ENCODE measurements at places on chromosomes 13 and 19.

DNA sequence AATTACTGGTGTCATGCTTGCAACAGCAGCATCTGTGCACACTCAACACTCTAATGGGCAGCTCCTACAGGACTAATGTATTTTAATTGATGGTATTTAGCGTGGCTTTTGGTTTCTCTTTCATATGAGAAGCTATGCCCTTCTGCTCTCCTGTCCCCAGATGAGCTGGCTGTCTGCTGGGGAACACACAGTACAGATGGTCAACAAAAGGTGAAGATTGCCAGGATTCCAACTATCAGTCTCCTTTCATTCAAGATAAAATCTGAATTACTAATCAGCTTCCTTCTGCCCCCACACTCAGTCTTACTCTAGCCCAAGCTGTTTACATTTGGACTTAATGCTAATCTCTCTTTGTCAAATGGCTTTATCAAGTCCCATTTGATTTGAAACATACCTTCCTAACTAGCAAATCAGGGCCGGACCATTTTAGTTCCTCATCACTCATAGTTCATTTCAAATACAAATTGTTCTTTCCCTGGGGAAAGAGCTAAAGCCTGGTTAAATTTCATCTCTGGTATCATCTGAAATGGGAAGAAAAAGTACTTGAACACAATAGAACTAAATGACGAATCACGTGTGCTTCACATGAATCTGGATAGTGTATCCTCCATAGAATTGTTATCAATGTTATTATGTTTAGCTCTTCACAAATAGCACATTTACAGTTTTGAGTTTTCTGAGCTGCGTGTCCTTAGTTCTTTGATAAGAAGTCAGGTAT lies 988.0 kb downstream of the PCDH17 start:
- peak; percentile 53 for DNase-seq

- DNase-seq = peak; percentile 96
Observed at GRCh38 chr13:106373304-106373988, 162.0 kb downstream of the EFNB2 start.

GRCh38 chr19:8481201-8481600 lies 21.2 kb downstream of the PRAM1 start:
- DNase-seq = no peak

- no peak for DNase-seq
Observed at GRCh38 chr13:60165391-60166099, 1.8 kb upstream of the DIAPH3 start.

GRCh38 chr13:113882716-113883115 lies 18.8 kb upstream of the GAS6 start:
- no peak for DNase-seq

DNA sequence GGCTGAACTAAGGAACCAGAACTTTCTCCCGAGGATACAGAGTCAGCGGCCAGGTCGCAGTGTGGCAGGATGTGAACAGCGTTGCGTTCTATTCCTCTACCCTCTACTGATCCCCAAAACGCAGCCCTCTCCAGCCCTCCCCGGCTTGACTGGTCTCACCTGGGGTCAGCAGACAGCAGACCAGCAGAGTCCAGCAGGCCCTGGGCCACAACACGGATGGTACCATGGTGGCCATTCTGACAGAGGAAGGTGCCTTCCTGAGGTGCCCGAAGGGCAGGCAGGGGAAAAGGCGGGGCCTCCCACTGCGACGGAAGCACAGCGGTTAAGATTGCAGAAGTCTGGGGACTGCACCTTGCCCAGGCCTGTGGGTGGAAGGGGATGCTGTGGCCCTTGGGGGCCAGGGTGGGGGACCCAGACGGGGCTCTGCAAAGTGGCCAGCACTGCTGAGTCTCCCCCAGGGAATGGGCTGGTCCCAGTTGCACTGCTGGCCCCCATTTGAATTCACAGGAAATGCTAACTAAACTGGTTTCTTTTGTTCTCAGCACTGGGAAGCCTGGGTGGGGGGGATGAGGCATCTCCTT lies at the start of gene ICAM3:
Gene ICAM3 (minus strand): TSS at position 245 of the 581 bp plus-strand sequence. CDS start 10 bp downstream, at position 235.
- DNase-seq = no peak
